A549 (cell line): ENCODE measurements at places on chromosomes 6 and 20.
A peak's percentile ranks its signal among the peaks of the same experiment; 100 is the strongest.

DNA sequence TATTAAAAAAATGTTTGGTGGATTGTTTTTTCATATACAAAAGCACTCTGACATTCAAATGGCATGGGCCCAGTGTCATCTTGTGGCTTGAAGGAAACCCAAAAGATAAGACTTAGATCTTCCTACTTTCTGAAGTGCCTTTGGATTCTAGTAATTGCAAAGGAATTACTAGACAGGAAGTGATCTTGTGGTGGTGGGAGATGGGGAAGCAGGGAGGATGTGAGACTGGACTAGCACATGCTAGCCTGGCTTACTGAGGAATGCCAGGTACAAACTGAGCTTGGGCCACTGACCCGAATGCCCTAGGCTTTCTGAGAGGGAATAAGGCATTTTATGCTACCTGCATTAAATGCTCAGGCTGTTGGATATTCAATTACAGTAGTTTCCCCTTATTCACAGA is 59.0 kb downstream of the AFG1L start:
- DNase-seq: no peak

- DNase-seq: no peak
Observed at GRCh38 chr6:156199182-156199581, 578.0 kb upstream of the ARID1B start.

DNA sequence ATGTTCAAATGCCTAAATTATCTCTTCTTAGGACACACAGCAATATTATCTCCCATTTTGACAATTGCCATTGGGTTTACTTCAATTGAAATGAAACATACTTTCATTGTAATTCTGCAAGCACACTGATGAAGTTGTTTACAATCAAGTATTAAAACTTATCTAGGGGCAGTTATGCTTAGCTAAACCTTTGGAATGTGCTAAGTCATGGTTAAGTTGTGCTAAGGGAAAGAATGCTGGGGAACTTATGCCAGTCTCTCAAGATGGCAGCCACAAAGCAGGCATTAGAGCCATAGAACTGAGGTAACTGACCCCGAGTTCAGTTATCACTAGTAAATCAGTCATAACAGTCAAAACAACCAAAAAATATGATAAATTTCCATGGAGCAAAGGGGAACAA is 59.1 kb upstream of the NT5E start:
- no peak for DNase-seq

DNA sequence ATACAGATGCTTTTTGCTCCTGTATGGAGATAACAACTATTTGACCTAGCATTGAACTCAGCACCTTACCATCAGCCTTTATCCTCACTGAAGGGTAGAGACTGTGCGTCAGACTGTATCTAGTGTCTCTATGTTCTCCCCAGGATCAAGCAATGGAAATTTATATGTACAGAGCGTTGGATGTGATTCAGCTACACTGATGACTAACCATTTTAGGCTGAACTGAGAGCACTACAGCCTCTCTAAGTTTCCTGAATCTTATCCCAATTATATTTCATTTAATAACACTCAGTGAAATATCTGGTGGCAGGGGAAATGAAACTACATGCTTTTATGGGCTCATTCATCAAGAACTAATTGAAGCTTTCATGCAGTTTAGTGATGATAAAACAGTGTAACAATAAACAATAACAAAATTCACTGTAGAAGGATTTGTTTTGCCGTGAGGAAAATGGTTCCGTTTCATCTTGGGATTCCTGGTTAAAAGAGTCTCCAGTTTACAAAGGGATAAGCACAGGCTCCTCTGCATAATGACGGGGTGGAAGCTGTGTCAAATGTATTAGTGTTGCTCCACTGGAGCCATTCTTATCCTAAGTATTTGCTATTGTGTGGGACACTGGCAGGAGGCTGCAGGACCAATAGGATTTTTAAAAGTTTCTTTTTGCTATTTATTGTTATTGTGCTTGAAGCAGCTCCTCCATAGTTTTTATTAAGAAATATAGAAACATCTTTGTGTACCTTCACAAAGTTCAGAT is 567.6 kb upstream of the MMS22L start:
- no peak for DNase-seq

DNA sequence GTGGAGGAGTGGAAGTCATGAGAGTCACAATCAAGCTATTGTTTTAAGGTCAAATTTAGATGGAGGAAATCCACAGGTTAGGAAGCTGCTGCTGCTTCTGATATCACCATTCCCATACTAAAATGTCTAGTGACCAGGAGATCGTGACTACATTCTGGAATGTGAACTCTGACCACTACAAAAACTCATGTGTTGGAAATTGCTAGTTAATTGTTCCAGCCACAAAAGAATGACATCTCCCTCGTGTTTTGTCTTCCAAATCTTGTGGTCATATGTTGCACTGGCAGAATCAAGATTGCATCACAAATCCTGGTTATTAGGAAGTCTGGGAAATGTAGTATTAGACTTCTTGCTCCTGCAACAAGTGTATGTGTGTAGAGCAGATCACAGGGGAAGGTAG is 441.9 kb downstream of the CD109 start:
- peak; percentile 2 for DNase-seq

GRCh38 chr6:16332175-16332542 is 93.8 kb downstream of the GMPR start:
- DNase-seq: peak; percentile 69

DNA sequence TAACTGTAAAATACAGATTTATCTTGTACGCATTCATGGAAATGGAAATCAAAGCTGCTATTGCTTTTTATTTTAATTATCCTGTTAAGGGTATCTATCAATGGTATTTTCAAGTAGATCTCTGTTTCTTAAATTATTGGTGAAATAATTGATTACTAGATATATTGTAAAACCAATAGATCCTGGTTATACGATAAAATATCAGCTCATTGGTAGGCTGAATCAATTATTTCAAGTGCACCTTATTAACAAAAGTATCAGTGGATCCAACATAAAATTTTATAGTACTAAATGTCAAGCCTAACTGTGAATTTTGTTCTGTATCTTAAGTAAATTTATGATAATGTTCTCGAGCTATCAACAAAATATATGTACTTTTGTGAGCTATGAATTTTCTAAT is 21.8 kb downstream of the PARD6B start:
- no peak for DNase-seq

GRCh38 chr6:42028234-42029061 is 21.9 kb upstream of the TAF8 start:
- DNase-seq: peak; percentile 62

DNA sequence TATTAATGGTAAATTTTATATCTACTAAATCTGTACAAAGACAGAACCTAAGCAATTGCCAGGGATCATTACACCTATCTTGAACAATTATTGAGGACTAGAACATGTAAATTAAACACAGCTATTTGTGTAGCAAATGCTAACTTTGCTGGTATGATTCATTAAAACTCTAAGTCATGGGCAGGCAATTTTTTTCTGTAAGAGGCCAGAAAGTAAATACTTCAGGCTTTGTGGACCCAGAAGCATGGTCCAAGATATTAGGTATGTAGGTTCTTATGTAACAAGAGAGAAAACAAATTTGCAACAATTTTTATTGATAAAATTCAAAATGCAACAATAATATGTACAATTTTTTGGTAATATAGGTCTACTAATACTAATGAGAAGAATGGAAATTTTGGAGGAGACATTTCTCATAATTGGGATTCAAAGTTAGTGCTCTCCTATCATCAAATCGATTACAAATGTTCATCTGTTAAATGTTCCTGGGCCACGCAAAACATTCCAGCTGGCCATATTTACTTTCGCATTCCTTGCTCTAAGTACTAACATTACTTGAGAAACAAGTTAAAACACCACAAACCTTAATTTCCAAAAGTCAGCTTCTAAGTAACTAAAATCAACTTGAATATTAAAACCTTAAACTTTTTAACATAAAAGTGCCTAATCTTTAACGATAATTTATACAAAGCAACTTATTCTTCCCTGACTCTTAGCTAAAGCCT is 4.3 kb downstream of the TMEM30A start:
- no peak for DNase-seq

DNA sequence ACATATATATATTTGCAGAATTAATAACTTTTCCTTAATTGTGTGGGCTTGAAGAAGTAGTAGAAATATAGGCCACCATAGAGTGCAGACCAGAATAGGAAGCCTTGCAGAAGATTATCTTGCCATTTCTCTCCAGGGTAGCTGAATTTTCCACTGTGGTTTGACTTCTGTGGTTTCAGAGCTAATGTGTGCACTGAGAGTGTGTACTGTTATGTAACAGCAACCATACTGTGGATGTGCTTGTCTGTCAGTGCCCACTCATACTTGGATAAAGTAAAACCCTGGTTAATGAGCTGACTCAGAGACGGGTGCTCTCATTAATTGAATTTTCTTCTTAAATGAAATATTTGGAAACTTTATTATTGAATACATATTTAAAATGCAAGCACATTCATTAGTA is 57.2 kb downstream of the CEP43 start:
- DNase-seq: no peak

DNA sequence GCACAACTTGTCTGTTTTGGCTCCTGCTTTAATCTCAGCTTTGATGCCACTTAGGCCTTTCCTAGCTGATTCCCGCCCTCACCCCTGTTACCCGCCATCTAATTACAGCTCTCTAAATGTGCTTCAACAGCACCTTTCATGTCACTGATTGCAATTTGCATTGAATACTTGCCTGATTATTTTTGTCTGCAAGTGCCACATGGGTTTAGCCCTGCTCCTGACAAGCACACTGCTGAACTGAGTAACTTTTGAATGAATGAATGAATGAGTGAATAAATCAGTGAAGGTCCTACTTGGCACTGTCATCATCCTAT is 591 bp upstream of the DCBLD1 start:
- no peak for DNase-seq

- no peak for DNase-seq
Observed at GRCh38 chr6:53369876-53370515, 21.2 kb upstream of the ELOVL5 start.

GRCh38 chr6:47681201-47681990 is 17.0 kb upstream of the ADGRF4 start:
- DNase-seq: no peak

DNA sequence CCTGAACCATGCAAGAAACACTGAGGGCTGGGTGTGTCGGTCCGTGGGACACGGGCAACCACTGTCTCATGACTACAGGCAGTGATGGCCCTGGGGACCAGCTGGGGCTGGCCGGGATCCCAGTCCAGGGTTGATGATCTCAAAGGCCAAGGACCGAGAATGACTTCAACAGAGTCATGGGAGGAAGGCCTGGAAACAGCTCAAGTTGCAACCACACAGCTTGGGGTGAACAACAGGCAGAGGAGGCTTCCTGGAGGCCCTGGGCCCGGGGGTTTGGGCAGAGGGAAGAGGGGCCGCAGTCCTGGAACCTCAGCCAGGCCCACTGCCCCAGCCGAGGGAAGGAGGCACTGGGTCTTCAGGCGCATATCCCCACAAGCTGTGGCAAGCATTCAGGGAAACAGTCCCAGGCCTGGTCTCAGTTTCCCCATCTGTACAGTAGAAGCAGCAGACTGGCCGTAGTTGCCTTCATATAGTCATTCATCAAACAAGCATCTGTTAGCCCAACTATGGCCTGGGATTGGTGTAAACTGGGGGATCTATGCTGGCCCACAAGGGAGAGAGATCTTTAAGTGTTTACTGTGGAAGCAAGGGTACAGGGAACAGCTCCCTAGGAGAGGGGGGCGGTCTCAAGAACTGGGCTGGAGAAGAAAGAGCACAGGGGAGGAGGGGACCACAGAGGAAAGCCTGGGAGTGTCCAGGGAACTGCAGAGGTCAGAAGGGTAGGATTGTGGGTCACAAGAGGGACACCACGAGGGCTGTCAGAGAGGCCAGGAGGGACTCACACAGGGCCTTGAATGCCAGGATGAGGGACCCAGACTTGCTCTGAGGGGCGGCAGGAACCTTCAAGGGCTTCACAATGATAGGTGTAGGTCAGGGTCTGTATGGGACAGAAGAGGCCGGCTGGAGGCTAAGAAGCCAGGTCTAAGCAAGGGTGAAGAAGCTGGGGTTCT is 2.1 kb downstream of the MYL9 start:
- DNase-seq: no peak

DNA sequence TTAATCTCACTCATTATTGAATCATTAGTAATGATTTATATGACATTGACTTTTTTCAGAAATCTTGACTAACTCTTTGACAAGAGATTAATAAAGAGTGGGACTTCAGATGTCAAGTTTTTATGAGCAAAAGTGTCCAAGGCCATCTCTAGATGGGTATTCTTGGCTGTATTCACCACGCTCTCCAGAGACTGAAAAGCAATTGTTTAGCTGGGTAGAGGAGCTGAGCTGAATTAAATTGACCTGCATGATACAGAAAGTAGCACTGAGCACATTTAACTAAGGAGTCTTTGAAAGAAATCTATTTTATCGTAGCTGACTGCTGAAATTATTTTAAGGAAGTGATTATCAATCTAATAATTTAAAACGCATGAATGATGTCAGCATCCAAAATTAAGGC is 89.4 kb downstream of the LINC00237 start:
- DNase-seq: no peak

DNA sequence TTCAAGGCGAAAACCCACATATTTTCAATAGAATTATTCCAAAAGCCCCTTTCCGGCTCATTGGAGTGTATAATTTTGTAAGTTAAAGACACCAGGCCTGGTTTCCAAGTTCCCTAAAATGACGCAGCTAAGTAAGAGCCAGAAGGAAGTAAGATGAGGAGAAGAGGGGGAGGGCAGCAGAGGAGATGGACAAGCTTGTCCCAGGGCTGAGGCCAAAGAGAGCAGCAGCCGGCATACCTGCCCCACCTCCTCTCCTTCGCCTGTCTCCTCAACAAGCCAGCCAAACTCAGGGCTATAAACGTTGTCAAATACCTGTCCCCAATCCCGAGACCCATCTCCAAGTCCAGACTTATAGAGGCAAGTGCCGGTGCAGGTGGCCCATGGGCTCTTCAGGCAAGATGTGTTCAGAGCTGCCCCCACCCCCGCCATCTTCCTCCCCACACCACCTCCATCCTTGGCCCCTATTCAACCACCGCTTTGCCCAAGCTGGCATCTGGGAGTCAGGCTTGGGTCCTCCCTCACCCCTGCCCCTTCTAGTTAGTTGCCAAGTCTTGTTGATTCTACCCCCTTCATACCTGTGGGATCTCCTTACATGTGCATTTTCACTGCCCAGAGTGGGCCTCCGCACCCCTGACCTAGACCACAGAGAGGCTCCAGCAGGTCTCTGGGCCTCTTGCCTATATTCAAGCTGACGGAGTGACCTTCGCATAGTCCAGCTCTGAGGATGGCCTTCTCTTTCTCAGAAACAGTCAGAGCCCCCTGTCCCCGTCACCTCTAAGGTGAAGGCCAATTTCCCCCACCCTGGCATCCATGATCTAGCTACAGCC is 75.7 kb upstream of the SIRPA start:
- DNase-seq: no peak

DNA sequence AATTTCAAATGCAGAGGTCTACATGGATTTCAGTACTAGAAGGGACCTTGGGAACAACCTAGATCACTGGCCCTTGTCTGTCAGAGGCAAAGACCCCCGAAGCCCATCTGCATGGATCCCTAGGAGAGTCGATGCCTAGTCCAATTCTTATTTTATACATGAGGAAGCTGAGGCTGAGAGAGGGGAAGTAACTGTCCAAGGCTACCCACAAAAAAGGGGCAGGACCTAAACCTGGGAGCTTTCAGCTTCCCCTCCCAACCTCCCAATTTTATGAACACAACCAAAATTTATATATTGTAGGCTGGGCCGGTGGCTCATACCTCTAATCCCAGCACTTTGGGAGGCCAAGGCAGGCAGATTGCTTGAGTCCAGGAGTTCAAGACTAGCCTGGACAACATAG is 73.2 kb downstream of the TRERF1 start:
- no peak for DNase-seq

- DNase-seq: no peak
Observed at GRCh38 chr6:116158641-116159040, 32.7 kb upstream of the COL10A1 start.
